CD14-positive monocyte (primary cell): ENCODE measurements at places on chromosomes 2 and 18. TPM values are rescaled to one million over a fixed set of nuclear protein-coding genes. Genes with fewer than 3 reads are reported as not detected.

The RAD51AP2 gene
- polyA plus RNA-seq, result not detected

The PTH2R gene
- 0.04 and 0.11 TPM in 2 replicates for polyA plus RNA-seq

The DES gene
- 3.5 and 4.0 TPM in 2 replicates for polyA plus RNA-seq

The TRIM43 gene
- polyA plus RNA-seq, result not detected

The PROM2 gene
- polyA plus RNA-seq, result not detected

The IL1R1 gene
- polyA plus RNA-seq, result 0.98 and 2.6 TPM in 2 replicates

The POTEJ gene
- not detected for polyA plus RNA-seq

The E2F6 gene
- polyA plus RNA-seq, result 3.7 TPM

The CCT7 gene
- polyA plus RNA-seq, result 151 TPM

The GTF2A1L gene
- not detected in 2 replicates for polyA plus RNA-seq

DNA sequence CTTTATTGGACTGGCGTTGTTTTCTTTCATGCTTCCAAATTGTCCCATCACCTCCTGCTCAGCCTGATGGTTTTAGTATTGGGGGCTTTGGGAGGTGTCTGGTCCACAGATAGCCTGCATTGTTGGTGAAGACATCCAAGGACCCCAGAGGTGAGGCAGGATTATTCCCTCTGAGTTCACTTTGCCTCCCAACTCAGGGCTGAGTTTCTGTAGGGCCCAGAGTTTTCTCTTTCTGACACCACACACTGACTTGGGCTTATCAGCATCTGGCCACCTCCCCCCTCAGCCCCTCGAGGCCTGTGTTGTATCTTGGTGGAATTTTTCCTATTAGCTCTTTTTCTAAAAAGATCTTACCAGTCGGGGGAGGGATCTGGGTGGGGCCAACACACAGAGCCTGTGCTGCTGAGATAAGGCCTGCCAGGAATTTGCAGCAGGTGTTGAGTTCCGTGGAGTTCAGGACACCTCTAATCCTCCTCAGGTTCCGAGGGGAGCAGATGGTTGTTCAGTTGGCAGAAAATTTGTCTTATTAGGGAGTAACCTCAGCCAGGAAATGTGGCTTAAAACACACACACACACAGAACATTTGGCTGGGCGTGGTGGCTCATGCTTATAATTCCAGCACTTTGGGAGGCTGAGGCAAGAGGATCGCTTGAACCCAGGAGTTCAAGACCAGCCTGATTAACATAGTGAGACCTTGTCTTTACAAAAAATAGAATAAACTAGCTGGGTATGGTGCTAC is 7.3 kb downstream of the EMILIN2 start:
- no peak for DNase-seq

DNA sequence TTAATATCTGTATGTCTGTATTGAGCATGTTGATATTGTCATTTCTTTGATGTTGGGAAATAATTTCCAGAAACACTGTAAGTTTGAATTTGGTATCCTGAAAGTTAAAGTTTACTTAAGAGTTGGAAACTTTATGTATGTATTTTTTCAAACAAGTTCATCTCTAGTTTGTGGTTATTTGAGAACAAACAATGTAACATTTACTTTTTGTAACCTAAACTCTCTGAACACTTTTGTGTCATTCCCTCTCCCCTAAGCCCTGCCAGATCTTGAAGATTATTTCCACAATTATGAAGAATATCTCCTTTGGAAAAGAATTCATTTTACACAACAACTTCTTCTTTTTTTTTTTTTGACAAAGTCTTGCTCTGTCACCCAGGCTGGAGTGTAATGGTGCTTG is 24.9 kb downstream of the TDRD15 start:
- DNase-seq, result no peak

- no peak for DNase-seq
Observed at GRCh38 chr2:182631299-182631698, 84.8 kb upstream of the DNAJC10 start.

- no peak for DNase-seq
Observed at GRCh38 chr2:200467806-200468681, 41.8 kb downstream of the KCTD18 start.

- no peak for DNase-seq
Observed at GRCh38 chr2:157900203-157900602, 24.1 kb upstream of the ACVR1 start.

DNA sequence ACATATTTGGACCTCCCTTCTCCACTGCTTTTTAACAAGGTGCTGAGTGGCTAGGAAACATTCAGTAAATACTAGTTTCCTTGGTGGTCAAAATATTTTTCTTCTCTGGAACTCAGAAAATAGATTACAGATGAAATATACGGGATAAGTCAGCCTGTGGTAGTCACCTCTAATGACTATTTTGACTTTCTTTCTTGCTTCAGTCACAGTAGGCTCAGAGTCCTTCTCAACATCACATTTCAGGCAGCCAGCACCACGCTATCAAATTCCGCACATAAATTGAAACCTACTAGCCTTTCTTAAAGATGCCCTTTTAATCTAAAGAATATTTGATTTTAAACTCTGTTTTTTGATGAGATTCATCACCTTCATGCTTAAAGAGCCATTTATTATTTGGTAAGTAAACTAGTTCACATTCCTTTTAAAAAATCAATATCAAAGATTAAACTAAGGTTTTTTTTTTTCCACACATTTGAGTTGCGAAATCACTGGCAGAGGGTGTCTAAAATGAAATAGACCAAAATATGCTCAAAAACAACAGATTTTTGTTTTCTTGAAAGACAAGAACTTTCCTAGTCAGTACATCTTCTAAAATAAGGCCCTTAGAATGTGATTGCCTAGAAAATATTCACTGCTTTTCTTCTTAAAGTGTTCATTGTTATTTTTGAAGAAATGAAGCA is 181.5 kb downstream of the NRXN1 start:
- DNase-seq, result no peak

- DNase-seq, result no peak
Observed at GRCh38 chr2:28291811-28292440, 100.7 kb upstream of the FOSL2 start.

DNA sequence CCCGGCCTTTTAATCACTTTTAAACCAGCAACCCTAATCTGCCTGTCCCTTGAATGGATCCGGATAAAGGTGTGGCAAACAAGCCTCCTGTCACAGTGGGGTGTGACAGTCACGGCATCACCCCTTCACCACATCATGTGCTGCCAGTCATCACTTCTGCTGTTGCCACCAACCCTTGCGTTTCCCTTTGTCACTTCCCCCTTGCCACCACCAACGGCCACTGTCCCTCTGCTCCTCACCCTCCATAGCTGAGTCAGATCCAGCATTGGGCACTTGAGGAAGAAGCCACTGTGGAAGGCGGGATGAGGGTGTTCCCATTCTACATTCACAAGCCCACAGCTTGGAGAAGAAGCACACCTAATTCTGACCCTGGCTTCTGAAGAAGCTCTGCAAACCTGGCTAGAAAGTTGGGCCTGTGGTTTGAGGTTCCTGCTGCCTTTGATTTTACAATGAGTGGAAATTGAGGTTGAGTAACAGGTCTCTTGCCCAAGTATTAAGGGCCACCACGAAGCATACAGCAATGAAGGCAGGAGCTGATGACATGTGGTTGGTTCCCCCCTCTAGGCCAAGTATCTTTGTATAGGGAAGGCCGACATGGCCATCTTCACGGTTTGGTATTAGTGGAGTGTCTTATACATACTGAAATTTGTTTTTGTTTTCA is 22.9 kb upstream of the DARS1 start:
- DNase-seq, result peak; percentile 98

GRCh38 chr2:156797832-156798231 is 361.7 kb downstream of the GPD2 start:
- DNase-seq, result no peak

DNA sequence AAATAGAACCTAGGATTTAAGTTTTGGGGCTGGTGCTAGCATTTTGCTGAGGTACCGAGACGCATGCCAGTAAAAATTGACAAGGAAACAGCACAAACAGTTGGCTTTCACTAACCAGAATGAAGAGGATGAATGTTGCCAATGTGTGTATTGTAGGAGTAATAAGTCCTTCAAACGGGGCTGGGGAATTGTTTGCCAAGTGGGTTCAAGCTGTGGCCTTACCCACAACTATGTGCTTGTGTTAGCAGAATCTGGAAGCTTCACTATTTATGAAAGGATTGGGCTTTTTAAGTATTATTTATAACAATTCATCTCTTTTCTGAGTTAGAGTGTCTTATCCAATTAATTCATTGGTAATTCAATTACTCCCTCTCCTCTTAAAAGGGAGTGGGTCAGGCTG is 15.0 kb upstream of the KIF5C start:
- DNase-seq, result no peak

GRCh38 chr2:153940511-153940910 is 68.8 kb downstream of the GALNT13 start:
- DNase-seq, result no peak

- no peak for DNase-seq
Observed at GRCh38 chr18:23238651-23239349, 103.5 kb downstream of the CABLES1 start.

- no peak for DNase-seq
Observed at GRCh38 chr2:237351796-237352195, 62.2 kb downstream of the COL6A3 start.

DNA sequence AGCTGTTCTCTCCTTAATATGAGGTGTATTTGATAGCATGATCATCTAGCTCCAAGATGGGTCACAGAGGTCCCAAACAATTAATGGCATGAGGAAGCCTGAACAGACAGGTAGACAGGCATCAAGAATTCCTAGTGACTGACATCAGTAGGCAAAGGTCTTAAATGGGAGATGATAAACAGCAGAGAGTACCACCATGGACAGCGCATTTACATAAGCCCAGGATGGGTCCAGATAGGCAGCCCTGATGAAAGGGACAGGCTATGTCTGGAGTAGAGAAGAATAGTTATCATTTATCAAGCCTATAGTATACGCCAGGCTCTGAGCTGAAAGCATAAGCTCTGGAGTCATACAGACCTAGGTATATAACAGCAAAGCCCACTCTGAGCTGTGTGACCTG is 434.7 kb upstream of the SETBP1 start:
- no peak for DNase-seq

GRCh38 chr2:227853765-227854271 is 17.6 kb upstream of the DAW1 start:
- DNase-seq, result no peak

DNA sequence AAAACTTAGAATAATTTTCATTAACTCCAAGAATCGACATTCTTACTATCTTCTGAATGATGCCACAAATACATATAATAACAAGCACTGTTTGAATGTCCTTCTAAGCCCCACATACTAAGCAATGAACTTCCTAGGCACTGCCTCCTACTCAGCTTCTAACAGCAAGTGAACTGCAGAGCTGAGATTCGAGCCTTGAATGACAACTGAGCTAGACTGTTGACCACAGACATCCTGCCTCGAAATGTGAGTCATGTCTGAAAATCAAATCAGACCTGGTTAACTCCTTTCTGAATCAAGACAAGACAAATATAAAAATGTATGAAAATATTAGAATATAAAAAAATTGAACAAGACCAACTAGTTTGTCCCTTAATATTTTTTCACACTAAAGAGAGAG is 108.1 kb downstream of the MYT1L start:
- no peak for DNase-seq

GRCh38 chr2:234606896-234607295 is 110.0 kb upstream of the ARL4C start:
- DNase-seq, result peak; percentile 2
